Astrocyte (in vitro differentiated cells and primary cell): ENCODE measurements at places on chromosomes 2 and 18. TPM values are rescaled to one million over a fixed set of nuclear protein-coding genes. Genes with fewer than 3 reads are reported as not detected.
A peak's percentile ranks its signal among the peaks of the same experiment; 100 is the strongest.

WDSUB1 gene
- total RNA-seq, result 4.4 and 5.4 TPM in 2 replicates

ARHGAP15 gene
- total RNA-seq, result not detected in 2 replicates

INO80B gene
- total RNA-seq, result 19.2 and 23.2 TPM in 2 replicates

IL36B gene
- not detected in 2 replicates for total RNA-seq

- H3K4me3 ChIP-seq, result no peak overlapping the region
- H3K4me1 ChIP-seq, result peaks cover 3% of the 10 kb centered on the region
- H3K27ac ChIP-seq, result no peak overlapping the region
- H3K36me3 ChIP-seq, result no peaks in the 10 kb centered on the region
These were observed 716.5 kb upstream of the LRATD1 start for GRCh38 chr2:13916066-13916465.

DNA sequence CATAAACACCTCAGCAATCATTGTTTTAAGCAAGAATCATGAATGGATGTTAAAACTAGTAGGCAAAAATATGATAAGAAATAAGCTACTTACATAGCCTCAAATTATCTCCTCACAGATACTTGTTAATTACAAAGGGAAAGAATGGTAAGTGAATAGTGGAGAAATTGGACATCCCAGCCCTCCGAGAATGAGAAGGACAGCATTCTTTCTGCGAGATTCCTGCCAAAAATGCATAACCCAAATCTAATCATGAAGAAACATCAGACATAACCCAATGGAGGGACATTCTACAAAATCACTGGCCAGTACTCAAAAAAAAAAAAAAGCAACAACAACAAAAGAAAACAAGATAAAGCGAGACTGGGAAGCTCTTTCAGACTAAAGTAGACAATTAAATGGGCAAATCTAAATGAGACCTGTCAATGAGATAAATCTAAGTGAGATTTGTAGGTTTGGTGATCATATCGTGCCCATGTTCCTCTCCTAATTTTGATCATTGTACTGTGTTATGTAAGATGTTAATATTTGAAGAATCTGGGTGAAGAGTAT is 57.9 kb upstream of the GLI2 start:
- H3K27ac ChIP-seq, result no peak overlapping the region
- peak; percentile 51 for DNase-seq
- H3K36me3 ChIP-seq, result no peaks in the 10 kb centered on the region
- H3K4me1 ChIP-seq, result peaks cover 1% of the 10 kb centered on the region
- peaks cover 8% of the 10 kb centered on the region for H3K27me3 ChIP-seq

GRCh38 chr2:50395605-50396297 is 636.2 kb downstream of the NRXN1 start:
- no peak overlapping the region for H3K4me3 ChIP-seq
- no peaks in the 10 kb centered on the region for H3K4me1 ChIP-seq
- H3K36me3 ChIP-seq, result no peaks in the 10 kb centered on the region
- H3K27ac ChIP-seq, result no peak overlapping the region
- no peak for DNase-seq

DNA sequence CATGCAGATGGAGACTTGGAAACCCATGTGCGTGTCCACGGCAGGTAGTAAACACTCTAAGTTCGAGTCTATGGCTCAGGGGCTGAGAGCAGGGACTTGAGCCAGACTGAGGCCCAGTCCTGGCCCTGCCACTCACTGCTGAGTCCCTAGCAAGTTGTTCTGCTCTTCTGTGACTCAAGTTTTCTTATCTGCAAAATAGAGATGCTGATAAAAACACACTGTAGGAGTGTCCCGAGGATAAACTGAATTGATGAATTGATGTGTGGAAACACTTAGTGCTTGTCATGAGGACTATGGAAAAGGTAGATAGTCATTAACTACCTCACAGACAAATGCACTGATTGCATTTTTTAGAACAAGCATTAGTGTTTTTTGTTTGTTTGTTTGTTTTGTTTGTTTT is 73.2 kb downstream of the BOLA3 start:
- no peaks in the 10 kb centered on the region for H3K4me1 ChIP-seq
- peaks cover 7% of the 10 kb centered on the region for H3K36me3 ChIP-seq
- H3K27me3 ChIP-seq, result no peaks in the 10 kb centered on the region
- H3K4me3 ChIP-seq, result no peak overlapping the region
- no peak overlapping the region for H3K27ac ChIP-seq

- no peaks in the 10 kb centered on the region for H3K27me3 ChIP-seq
- H3K27ac ChIP-seq, result no peak overlapping the region
- H3K4me3 ChIP-seq, result no peak overlapping the region
These were observed 180.4 kb downstream of the CD8B2 start for GRCh38 chr2:106667478-106668070.

DNA sequence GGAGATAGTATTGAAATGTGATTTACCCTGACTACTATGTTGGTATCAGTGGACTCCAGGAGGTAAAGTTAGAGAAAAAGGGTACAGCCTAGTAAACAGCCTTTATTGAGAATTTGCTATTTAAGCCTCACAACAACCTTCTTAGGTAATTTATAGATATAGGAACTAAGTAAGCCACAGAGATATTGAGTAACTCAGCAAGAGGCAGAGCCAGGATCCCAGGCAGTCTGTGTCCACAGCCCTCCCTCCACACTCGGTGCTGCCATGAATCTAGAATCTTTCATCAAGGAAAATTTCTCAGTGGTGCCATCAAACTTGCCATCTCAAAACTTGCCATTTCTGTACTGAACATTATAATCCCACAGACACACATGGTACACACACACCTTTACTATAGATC is 170.9 kb downstream of the CAPN13 start:
- H3K4me1 ChIP-seq, result no peaks in the 10 kb centered on the region
- H3K36me3 ChIP-seq, result no peaks in the 10 kb centered on the region
- H3K4me3 ChIP-seq, result no peak overlapping the region
- no peak for DNase-seq
- H3K27me3 ChIP-seq, result no peaks in the 10 kb centered on the region

GRCh38 chr2:41854227-41854626 is 193.6 kb upstream of the PKDCC start:
- no peak overlapping the region for H3K27ac ChIP-seq
- peak; percentile 17 for DNase-seq
- no peaks in the 10 kb centered on the region for H3K36me3 ChIP-seq
- H3K4me1 ChIP-seq, result no peaks in the 10 kb centered on the region

DNA sequence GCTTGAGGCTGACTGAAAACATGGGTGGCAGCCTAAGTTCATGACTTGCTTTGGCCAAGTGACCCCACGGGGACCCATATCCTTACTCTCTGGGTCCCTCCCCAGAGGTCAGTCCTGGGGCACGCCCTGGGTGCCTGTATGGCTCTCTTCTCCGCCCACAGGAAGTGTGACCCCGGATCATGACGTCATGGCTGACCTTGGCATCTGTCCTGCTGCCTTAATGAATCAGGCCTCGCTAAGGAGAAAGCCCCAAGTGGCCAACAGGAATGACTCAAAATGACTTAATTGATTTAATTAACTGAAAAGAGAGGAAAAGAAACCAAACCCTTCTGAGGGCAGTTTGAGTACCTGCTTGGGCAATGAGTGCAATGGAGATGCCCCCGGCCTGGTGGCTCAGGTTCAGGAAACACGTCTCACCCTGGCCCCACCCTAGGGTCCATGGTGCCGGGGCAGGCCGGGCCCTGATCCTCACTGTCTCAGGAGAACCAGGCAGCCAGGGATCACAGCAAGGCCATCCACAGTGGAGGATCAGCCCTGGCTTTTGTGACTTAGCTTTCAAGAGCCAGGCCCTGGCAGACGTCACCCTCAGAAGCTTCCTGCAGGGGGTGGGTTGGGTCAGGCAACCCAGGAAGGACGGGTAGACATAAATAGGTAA is 112.0 kb downstream of the CYP26B1 start:
- H3K4me3 ChIP-seq, result no peak overlapping the region
- peak; percentile 48 for DNase-seq
- no peaks in the 10 kb centered on the region for H3K36me3 ChIP-seq
- H3K27ac ChIP-seq, result no peak overlapping the region
- H3K4me1 ChIP-seq, result peaks cover 4% of the 10 kb centered on the region

GRCh38 chr2:216350214-216350791 is 22.0 kb downstream of the MARCHF4 start:
- no peaks in the 10 kb centered on the region for H3K36me3 ChIP-seq
- no peaks in the 10 kb centered on the region for H3K27me3 ChIP-seq
- H3K4me3 ChIP-seq, result no peak overlapping the region
- peak; percentile 45 for DNase-seq

DNA sequence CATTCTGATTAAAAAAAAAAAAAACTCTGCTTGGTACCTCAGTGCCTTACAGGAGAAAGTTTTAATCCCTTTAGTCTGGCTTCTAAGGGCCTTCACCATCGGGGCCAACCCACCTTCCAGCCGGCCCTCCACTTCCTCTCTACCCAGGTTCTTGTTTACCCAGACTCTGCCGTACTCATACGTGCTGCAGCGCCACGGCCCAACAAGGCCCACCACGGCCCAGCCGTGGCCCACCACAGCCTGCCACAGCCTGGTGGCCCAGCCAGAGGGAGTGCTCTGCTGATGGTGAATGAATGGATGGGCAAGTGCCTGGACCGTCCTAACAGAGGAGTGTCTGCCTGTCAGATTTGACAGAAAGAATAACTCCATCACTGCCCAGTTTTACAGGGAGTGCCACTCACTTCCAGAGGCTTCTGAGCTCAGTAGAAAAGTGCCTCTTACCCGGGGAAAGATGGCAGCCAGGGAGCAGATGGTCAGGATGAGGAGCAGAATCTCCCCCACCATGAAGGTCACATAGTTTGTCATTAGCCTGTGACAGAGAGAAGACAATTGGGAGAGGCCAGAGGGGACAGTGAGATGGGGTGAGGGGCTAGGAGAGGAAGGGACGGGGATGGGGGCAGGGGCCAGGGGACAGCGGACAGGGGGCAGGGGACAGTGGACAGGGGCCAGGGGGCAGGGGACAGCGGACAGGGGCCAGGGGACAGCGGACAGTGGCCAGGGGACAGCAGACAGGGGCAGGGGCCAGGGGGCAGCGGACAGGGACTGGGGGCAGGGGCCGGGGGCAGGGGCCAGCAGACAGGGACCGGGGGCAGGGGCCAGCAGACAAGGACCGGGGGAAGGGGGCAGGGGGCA is 38.2 kb downstream of the CENPO start:
- DNase-seq, result no peak
- H3K36me3 ChIP-seq, result peaks cover 2% of the 10 kb centered on the region
- H3K4me3 ChIP-seq, result no peak overlapping the region
- H3K27me3 ChIP-seq, result no peaks in the 10 kb centered on the region
- peaks cover 14% of the 10 kb centered on the region for H3K4me1 ChIP-seq
- no peak overlapping the region for H3K27ac ChIP-seq

- no peaks in the 10 kb centered on the region for H3K27me3 ChIP-seq
- peaks cover 10% of the 10 kb centered on the region for H3K4me1 ChIP-seq
These were observed 646 bp downstream of the PHLPP1 start for GRCh38 chr18:62715759-62716615.

DNA sequence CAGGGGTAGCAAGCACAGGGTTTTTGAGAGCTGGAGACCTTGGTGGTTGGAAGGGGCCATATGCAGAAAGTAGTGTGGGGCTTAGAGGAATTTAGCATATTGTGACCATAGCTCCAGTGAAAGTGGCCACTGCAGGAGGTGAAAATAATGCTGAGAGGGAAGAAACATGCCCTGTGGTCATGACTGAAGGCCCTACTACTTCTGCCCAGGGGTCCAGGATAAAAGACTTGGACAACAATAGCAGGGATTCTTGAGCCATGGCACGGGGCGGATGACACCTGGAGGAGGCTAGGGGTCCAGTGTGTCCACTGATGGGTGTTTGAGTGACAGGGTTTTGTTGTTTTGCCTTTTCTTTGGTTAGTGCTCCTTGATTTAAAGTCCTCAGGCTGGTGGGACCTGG is 694.6 kb downstream of the CPS1 start:
- H3K27ac ChIP-seq, result no peak overlapping the region
- H3K4me3 ChIP-seq, result no peak overlapping the region
- no peaks in the 10 kb centered on the region for H3K27me3 ChIP-seq
